ENCODE measurements at places on chromosomes 12 and 14.

GRCh38 chr12:96882862-96883261, 24.2 kb upstream of the NEDD1 start:
- no peak for DNase-seq

- no peak for DNase-seq
Observed at GRCh38 chr12:88519802-88520435, 60.4 kb downstream of the KITLG start.

GRCh38 chr14:23103581-23103980, 1.2 kb downstream of the CIROP start:
- DNase-seq: no peak

DNA sequence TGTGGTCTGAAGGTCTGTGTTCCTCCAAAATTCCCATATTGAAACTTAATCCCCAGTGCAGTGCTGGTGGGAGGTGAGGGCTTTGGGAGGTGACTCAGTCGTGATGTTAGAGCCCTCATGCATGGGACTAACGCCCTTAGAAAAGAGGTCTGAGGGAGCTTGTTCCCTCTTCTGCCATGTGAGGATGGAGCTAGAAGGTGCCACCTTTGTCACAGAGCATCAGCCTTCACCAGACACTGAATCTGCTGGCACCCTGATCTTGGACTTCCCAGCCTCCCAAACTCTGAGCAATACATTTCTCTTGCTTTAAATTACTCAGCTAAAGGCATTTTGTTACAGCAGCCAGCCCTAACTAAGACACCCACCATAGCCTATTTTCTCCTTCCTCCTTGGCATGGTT, 13.9 kb downstream of the RAB15 start:
- DNase-seq: no peak

- DNase-seq: no peak
Observed at GRCh38 chr12:131923260-131923659, 5.8 kb upstream of the PUS1 start.
